ENCODE measurements at places on chromosomes 3 and 15.

GRCh38 chr15:83653639-83654378 is at the start of gene ADAMTSL3:
Gene ADAMTSL3 (plus strand): TSS chr15:83654123. CDS start chr15:83655762, 1,639 bp downstream.
- peak; percentile 56 for DNase-seq

- no peak for DNase-seq
These were observed 73.1 kb upstream of the TTC14 start for GRCh38 chr3:180528843-180529242.

DNA sequence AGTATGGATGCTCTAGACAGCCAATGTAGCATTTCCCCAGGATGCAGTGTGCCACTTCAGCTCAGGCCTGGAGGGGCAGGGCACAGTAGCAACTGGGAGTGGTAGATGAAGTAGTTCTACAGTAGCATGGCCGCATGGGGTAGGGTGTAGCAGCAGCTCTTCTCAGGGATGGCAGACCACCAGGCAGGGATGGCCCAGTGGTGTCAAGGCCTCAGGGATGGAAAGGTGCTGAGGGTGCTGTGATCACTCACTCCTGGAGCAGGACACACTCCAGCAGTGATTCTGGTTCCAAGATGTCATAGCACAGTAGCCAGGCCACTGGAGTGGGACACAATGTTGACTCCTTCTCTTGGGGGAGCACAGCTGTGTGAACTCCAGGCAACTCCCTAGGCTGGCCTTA is 210.9 kb upstream of the LYSMD4 start:
- DNase-seq, result no peak

DNA sequence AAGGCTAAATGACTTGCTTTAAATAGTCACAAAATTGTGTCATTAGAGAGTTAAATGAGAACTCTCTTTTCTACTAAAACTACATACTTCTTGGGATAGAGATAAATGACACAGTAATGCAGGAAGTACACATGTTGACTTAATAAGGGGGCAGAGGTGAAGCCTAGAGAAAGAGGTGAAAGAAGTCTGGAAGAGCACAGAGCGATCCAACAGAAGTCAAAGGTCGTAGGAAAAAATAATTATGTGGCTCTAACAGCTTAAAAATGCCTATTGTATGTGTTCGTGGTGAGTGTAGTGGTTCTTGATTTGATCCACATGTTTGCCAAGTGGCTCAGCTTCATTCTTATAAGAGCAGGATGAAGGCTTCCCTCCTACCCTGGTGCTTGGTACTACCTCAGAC is 61.7 kb downstream of the TMEM212 start:
- DNase-seq, result no peak

DNA sequence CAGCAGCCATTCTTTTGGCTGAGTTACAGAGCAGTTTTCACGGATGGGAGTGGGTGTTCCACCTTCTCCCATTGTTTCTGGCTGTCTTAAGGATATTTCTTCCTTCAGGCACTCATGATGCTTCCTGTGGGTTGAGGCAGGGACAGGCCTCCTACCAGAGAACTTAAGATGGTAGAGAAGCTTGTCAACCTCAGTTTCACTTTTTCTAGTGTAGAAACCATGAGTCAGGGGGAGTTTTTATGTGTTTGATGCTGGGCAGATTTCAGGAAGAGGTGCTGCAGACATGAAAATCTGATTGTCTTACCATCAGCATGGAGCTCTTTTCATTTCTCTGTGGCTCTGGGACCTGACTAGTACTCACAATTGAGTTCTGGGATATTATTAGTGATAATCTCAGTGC is 48.7 kb upstream of the VEPH1 start:
- DNase-seq, result no peak

GRCh38 chr3:141352262-141352984 is 15.9 kb upstream of the ZBTB38 start:
- no peak for DNase-seq

- DNase-seq, result no peak
These were observed 759 bp upstream of the ARID3B start for GRCh38 chr15:74540161-74540760.

- no peak for DNase-seq
These were observed 41.3 kb upstream of the PDE8A start for GRCh38 chr15:84940399-84940798.

DNA sequence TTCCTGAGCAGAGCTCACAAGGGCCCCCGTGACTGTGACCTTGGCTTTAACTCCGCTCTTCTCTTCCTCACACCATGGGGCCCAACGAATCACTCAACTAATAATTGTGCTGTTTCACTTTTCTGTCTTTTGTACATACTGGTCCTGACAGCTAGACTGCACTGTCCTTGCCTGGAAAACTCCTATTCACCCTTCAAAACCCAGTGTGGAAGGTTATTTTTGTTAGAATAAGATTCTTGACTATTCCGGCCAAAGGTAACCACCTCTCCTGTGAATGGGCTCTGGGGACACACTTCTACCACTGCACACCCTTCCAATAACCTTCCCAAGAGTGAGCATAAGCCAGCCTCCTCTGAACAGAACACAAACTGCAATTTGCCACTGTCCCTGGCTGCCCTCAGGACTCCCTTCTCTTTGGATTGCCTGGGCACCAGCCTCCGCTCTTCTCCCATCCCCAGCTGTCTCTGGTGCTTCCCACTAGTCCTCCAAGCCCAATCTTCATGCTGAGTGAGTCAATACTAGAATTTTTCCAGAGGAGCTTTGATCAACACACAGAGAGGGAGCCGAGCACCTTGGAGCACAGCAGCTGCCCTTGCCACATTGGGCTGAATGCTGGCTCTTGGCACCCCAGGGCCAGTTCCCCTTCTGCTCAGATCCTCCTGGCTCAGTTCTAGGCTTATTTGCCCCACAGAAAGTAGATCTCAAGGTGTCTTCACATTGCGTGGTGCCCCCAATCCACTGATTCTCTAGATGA is 2.1 kb downstream of the SCN5A start:
- no peak for DNase-seq

GRCh38 chr3:46978985-46979944 is at the start of gene NBEAL2:
Gene NBEAL2 (plus strand): TSS chr3:46979666. CDS start chr3:46979862, 196 bp downstream.
- peak; percentile 92 for DNase-seq

DNA sequence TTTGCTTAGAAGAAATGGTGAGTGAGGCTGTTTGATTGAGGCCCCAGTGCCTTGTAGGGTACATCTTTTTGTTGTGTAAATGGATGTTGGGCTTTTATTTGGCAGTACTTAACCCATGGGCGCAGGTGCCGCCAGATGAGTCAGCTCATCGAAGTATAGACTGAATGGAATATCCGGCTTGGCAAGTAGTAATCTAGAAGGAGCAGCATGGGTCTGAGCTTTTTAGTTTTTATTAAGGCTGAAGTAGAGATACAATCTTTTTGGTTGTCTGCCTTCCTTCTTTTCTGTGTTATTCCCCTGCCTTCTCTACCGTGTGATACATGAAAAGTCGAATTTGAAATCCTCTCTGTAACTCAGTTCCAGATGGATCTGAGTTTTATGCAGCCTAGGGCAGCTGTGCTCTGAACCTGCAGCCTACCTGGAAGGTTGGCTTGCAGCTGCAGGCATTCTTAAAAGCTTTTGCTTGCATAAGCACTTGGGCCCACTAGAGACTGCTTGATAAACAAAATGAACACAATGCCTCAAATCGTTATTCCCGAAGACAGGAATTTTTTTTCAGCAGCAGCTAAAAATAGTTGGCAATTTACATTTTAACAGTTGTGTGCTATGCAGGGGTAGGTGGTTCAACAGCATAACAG is 177.5 kb upstream of the CGNL1 start:
- DNase-seq, result no peak

DNA sequence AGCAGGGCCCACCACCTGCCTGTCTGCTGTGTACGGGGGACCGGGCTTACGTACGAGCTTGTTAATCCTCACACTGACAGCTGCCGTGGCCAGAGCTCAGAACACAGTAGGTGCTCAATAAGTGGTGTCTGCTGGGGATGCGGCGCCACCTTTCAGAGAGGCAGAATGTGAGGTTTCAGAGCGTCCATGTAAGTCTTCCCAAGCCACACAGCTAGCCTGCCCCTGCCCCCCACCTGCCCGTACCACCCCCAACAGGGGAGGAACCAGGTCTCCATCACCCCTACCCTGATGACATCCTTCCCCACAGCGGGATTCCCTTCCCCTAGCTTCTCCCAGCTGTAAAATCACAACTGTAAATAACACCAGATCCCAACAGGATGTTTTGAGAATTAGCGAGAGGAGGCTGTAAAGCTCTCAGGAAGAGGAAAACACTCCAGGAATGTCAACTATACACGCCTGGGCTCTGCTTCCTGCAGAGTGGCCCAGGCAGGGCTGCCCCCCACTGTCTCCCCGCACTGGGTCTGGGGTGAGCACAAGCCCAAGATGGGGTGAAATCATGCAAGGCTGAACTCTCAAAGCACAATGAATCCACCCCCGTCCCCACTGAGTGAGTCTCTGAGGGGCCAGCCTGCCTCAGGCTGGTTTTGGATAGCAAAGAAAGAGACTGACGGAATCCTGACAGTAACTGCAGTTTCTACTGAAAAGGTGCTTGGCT is 250.1 kb upstream of the LYSMD4 start:
- DNase-seq, result peak; percentile 44

- DNase-seq, result no peak
These were observed 3.8 kb downstream of the RNU6-1 start for GRCh38 chr15:67836134-67836455.

GRCh38 chr3:50347187-50347813 is 1.8 kb upstream of the ZMYND10 start:
- DNase-seq, result peak; percentile 68

GRCh38 chr3:108008931-108009639 is 81.7 kb downstream of the CD47 start:
- DNase-seq, result no peak

- no peak for DNase-seq
These were observed 30.0 kb downstream of the CHD2 start for GRCh38 chr15:92930054-92930621.

DNA sequence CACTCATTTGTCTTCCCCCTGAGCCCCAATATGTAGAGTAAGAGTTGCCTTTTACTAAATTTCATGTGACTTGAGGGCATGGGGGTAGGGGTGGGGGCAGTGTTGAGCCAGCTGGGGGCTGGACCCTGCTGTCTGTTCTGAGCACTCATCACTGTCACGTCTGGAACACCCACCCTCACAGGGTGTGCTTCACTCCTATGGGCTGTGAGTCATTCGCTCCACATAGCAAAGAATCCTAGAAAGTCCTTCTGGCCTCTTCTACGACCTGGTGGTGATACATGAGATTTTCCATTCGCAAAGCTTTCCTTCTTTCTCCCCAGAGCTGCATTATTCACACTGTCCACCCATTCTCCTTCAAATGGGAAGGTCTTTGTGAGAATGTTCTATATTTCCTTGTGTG is 43.6 kb upstream of the MGLL start:
- no peak for DNase-seq

DNA sequence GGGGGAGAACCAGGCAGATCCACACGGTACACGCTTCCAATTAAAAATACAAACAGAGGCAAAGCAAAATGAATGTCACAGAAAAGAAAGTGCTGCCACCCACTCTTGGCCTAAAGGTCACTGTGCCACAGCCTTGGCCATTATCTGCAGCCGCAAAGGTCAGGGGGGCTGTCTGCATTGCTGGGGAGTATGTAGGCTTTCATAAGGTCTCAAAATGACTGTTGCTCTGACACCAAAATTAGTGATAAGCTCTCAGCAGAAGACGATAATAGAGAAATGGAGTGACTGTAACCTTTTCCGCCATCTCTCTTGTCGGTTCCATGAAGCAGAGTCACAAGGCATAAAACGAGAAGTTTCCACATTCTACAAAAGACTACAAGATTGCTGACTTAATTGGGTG is 374.2 kb upstream of the ICE2 start:
- no peak for DNase-seq

Data from endothelial cell (in vitro differentiated cells).